ENCODE measurements at places on chromosomes 1 and 21.

DNA sequence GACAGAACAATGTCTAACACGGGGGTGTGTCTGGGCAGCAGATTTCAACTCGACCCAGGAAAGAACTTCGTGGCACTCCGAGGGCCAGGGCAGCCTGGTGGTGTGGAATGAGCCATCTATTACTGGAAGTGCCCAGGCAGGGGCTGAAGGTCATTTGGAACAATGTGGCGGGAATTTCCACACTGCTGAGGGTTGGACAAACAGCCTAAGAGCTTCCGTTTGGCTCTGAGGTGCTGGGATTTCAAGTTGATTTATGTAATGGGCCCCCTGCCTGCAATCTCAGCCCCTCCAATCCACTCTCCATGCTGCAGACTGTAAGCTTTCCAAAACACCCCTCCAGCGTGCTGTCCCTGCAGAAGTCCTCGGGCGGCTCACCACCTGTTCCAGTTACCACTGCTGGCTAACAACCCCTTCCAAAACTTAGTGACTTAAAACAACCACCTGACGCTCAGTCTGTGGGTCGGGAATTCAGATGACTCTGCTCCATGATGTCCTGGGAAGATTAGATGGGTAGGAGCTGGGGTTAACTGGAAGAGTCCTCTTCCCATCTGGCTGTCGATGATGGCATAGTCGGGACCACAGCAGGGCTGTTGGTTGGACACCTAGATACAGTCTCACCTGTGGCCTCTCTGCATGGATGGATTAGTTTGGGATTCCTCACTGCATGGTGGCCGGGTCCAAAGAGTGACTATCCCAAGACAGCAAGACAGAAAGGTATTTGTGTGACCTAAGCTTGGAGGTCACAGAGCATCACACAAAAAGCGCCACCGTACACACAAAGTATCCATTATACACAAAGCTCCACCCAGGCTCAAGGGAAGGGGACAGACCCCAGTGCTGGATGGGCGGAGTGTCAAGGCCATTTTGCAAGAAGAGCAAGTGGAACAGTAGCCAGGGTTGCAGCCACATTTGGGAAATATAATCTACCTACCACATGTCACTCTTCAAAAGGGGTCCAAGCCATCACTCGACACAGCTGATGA, 89.7 kb upstream of the IFFO2 start:
- no peak for DNase-seq

DNA sequence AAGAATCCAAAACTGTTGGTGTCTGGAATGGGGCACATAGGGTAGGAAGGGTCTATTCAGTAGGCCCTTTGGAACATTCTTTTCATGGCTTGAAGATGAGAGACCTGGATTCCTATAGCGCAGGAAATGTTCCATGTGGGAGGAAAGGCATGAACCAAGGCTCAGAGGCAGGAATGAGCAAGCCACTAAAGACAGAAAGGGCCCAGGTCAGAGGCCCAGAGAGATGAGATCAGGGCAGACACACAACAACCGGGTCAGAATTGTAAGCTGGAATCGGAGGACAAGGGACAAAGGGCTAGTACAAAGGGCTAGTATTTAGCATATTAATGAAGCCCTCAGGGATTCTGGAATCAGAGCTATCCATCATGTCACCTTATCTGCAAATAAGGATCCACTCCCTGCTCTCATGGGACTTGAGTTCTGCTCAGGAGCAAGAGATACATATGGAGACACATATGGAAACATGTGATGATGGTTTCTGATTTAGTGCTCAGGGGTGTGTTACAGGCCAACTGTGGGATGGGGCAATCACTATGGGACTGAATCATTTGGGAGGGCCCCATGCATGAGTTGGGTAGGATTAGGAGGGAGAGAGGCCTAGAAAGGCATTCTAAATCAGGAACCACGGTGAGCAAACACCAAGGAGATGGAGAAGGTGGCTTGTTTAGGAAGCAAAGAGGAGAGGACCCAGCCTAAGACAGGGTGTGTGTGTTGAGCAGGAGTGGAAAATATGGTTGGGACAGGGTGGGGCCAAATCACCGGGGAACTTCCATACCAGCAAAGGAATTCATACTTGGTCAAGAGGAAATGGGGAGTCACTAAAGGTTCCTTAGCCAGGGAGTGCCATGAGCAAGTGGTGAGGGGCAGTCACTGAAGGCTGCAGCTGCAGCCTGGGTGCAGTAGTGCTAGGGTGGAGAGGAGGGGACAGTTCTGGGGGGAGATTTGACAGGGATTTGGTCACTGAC, 8.6 kb downstream of the NECTIN4 start:
- no peak for DNase-seq

DNA sequence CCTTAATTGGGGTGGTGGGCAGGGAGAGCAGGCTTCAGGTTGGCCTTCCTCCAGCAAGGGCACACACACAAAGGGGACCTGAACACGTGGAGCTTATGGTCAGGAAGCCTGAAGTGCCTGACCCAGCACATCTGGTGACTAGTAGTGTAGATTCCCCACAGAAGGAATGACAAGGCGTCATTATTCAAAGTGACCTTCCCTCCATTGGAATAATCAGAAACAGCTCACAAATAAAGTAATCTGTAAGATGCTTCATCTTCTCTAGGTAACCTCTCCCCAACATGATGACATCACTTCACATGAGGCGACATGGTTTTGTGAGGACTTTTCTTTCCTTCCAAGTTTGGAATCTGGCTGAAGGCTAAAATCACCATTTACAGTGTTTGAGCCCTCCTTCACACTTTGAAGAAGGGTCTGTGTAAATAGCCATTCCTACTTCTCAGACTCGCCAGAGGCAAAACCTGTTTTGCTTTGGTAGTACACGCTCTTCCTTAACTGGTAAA, 32.8 kb upstream of the ERG start:
- no peak for DNase-seq

DNA sequence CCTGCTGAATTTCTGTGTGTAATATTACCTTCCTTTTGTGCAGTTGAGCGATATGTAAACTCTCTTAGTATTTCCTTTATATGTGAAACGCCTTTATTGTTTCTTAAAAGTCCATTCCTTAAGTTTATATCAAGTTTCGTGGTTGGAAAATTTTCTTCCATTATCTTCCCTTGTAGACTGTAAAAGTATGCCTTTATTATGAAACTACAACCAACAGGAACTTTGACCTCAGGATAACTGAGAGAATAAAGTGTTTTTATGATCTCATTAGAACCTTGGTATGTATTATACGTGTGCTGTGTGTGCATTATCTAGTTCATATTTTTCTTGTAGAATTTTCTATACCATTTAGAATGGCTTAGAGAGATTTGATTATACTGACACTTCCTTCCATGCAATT, 3.1 kb upstream of the CDC14A start:
- DNase-seq = no peak

GRCh38 chr1:32780628-32781234, 36.4 kb downstream of the YARS1 start:
- no peak for DNase-seq

DNA sequence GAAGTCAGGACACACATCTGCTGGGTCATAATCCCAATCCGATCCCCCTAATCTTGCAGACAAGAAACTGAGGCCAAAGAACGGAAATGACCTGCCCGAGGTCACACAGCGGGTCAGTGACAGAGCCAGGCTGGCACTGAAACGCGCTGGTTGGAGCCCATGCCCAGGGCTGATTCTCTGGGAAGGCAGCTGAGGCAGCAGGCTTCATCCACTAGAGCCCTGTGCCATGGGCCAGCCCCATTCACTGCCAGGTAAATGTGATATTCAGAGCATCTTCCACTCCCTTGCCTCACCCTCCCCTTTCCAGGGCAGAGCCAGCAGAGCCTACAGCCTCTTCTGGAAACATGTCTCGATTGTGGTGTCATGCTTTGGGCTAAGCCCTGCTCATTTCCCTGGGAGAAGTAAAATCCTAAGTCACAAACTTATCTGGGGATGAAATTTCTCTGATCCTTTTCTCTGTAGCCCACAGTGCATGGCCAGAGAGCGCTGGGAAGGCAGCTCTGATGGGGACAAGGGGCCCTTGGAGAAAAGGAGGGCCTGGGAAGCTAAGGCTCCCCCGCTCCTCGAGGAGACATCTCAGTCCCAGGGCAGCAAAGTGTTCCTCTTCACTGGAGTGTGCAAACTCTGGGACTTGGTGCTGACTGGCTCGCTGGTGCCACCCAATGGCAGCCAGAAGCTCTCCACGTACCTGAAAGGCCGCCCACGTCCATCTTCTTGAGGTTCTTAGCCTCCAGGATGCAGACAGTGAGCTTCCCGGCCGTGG, 110.4 kb downstream of the SYT2 start:
- DNase-seq = peak; percentile 26

GRCh38 chr1:165807613-165808012, 19.8 kb upstream of the UCK2 start:
- no peak for DNase-seq

- DNase-seq = no peak
Observed at GRCh38 chr1:30903343-30904034, 5.1 kb downstream of the SDC3 start.

GRCh38 chr21:39850333-39850732, 16.9 kb upstream of the PCP4 start:
- no peak for DNase-seq

DNA sequence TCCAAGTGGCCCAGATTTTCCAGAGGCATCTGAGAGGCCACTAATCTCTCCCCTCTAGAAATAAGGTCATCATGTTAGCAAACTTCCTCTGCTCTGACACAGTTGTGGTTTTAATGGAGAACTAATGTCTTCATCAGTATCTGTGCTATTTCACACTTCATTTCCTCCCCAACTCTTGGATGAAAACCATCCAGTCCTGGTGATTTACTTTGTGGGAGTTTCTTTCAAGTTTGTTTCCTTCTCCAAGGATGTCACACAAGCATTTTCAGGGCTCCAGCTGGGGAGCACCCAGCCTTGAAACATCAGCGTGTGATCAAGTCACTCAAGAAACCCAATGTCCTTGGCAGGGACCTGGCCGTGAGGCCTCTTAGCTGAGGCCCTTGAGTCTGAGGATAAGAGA, 38.8 kb downstream of the TBX15 start:
- DNase-seq = no peak

GRCh38 chr1:99525331-99525730, 120.6 kb upstream of the PALMD start:
- no peak for DNase-seq

DNA sequence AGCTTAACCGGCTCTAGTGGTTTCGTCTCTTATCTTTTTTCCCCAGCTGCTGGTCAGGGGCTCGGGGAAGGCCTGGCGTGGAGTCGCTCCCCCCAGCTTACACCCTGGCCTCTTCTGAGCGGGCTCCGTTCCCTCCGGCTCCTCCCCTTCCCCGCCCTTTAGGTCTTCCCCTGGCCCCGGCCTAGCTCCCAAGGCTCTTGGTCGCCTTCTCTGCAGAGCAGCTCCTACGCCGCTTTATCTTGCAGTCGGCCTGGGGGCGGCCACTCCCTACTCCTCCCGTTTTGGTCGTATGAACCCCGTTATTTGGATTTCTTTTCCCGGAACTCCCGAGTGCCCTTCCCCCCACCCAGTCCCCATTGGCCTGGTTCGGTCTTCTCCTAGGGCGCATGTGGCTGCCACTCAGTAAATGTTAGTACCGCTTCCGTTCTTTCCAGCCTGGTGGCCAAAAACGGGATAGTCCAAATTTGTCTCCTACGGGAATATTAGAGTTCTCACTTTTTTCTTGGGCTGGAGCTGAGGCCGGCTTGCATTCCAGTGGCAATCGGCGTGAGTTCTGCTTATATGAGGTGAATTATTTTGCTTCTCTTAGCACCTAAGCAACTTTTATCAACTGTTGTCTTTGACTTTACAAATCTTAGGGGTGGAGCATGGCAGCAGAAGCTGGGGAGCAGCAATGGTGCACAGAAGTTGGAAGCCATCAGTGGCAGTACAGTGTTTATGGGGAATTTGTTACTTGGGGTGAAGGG, 467 bp downstream of the THRAP3 start:
- no peak for DNase-seq

GRCh38 chr1:15988856-15989736, 13.2 kb upstream of the ZBTB17 start:
- DNase-seq = no peak

DNA sequence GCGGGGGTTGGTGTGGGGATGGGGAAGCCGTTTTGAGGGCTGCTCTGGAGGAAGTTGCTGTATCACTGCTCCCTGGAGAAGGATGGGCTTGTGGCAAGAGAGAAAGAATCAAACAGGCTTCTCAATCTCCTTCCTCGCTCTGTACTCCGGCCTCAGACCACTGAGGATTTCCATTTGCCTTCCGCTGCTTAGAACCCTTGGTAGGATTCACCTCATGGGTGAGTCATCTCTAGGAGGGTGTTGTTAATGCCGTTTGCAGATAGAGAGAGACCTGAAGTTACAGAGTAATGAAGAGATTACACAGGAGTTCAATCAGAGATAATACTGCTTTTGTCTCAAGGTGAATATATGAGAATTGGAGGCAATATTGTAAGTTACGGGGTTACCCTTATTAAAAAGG, 15.3 kb downstream of the SLC35F3 start:
- DNase-seq = no peak

DNA sequence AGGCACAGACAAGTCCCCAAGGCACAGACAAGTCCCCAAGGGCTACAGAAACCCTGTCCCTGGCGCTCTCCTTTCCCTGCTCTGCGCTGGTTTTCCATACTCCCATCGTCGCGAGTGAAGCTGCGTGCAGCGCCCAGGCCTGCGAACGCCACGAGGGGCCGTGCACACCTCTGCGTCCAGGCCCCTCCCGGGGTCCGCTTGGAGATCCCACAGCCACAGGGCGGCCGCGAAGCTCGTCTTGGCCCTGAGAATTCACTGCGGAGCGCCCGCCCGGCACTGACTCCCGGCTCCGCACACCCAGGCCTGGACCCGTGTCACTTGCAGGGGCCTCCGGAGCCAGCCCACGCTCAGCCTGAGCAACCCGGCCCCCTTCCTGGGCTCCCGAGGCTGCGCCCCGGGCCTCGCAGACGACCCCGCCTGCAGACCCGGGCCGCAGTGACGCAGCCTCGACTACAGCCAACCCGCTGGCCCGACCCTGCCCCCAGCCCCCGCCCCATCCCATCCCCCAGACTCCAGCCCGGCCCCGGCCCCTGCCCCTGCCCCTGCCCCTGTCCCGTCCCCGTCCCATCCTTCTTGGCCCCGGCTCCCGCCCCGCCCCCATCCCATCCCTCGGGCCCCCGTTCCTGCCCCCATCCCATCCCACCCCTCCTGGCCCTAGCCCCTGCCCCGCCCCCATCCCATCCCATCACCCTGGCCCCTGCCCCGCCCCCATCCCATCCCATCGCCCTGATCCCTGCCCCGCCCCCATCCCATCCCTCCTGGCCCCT, 841 bp downstream of the POFUT2 start:
- DNase-seq = no peak

GRCh38 chr1:160403244-160403643, 2.9 kb downstream of the VANGL2 start:
- DNase-seq = no peak

GRCh38 chr1:25743164-25744139, 56.5 kb upstream of the SELENON start:
- DNase-seq = no peak

- no peak for DNase-seq
Observed at GRCh38 chr21:29332461-29333362, 34.0 kb downstream of the BACH1 start.

- no peak for DNase-seq
Observed at GRCh38 chr1:212428496-212428895, 4.2 kb upstream of the NENF start.

DNA sequence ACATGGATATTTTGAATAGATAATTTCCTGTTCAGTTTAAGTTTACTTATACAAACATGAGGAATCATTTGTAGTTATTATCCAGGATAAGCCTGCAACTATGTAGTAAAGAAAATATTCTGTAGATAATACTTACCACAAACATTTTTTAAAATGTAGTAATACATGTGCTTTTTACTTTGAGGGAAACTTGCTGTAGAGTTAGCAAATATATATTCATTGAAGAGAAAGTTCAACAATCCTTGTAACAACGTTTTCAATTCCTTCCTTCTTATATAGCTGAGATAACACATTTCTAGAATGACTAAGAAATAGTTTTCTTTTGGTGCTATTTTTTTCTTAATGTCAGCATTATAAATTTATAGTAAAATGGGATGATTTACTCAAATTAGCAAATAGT, 664.6 kb upstream of the ADAMTS5 start:
- DNase-seq = no peak
